ENCODE measurements at places on chromosomes 6 and 20.

GRCh38 chr6:148044261-148044751 is 298.3 kb upstream of the SASH1 start:
- no peak overlapping the region for H3K4me3 ChIP-seq
- no peak for DNase-seq
- H3K36me3 ChIP-seq, result no peaks in the 10 kb centered on the region
- no peak overlapping the region for H3K27ac ChIP-seq
- H3K4me1 ChIP-seq, result no peaks in the 10 kb centered on the region

DNA sequence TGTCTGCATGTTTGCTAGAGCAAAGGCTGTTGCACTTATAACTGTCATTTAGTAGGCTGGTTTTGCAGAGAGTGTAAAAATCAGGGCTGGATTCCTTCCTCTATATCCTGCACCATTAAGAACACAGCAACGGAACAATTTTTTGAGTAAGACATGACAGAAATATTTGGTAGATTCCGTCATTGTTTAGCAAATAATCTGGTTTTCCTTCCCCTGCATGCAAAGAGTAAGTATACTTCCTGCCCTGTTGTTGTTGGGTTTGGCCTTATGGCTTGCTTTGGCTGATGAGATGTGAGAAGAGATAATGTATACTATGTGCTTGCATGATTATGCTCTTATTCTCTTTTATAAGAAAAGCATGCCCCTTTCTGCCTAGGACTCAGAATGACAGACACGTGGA is 23.8 kb downstream of the MANEA start:
- no peak overlapping the region for H3K27ac ChIP-seq
- H3K4me1 ChIP-seq, result no peaks in the 10 kb centered on the region
- H3K4me3 ChIP-seq, result no peak overlapping the region
- DNase-seq, result no peak
- no peaks in the 10 kb centered on the region for H3K36me3 ChIP-seq

DNA sequence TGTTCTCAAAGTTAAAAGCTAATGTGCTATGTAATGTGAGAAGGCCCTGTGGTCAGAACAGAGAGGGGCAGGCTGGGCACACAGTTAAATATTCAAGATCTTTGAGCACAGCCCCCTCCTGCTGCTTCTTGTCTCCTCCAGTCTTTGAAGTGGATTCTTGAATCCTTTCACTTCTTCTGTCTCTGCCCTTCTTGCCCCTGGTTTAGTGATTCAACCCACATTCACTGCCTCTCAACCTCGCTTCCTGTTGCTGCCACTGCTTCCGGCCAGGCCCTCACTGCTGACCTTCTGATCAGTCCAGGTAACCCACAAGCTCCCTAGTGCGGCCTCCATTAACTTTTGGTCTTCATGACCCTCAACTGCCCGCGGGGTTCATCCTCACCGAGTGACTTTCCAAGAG is 417.3 kb upstream of the NOX3 start:
- no peak overlapping the region for H3K27ac ChIP-seq
- H3K27me3 ChIP-seq, result no peaks in the 10 kb centered on the region
- H3K36me3 ChIP-seq, result no peaks in the 10 kb centered on the region
- no peak for DNase-seq
- no peak overlapping the region for H3K4me3 ChIP-seq
- no peaks in the 10 kb centered on the region for H3K4me1 ChIP-seq

DNA sequence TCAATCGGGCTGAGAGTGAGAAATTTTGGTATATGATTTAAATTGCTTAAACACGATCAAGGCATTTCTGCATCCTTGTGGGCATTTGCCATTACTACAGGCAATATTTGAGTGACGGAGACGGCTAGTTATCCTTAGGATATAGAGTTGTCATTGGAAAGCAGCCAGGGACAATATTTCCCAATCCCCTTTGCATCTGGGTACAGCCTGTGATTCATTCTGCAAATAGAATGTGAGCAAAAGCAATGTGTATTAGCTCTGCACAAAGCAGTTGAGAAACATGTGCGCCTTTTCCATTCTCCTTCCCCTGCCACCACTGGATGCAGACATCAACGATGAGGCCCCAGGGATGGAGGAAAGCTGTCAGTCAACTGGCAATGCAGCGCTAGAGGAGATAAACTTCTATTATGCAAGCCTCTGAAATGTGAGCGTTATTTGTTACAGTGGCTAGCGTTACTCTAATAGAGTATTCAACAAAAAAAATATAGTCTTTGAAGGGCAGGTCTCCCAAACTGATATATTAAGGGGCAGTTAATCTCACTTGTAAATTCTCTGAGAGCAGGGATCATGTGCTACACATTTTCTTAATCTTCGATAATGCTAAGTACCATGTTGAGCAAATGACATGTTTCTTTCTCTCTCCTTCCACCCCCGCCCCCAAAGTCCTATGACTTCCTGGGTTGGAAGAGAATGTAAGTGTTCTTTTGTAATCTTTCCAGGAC is 37.1 kb upstream of the NCOA3 start:
- H3K36me3 ChIP-seq, result no peaks in the 10 kb centered on the region
- H3K4me3 ChIP-seq, result no peak overlapping the region
- no peaks in the 10 kb centered on the region for H3K27me3 ChIP-seq
- peak overlapping the region; percentile 8 for H3K27ac ChIP-seq
- DNase-seq, result peak; percentile 94
- peaks cover 4% of the 10 kb centered on the region for H3K4me1 ChIP-seq
